ENCODE measurements at places on chromosomes 1 and 21. TPM values are rescaled to one million over a fixed set of nuclear protein-coding genes. Genes with fewer than 3 reads are reported as not detected.

Gene NBPF9
- total RNA-seq, result 15.6 TPM

Gene OR2L3
- total RNA-seq, result not detected

Gene ANGPTL3
- total RNA-seq, result not detected

Gene AIM2
- total RNA-seq, result not detected

Gene GPR25
- not detected for total RNA-seq

Measured in aortic smooth muscle cell (primary cell).